ENCODE measurements at places on chromosomes 16 and 17. TPM values are rescaled to one million over a fixed set of nuclear protein-coding genes. Genes with fewer than 3 reads are reported as not detected.

SOST gene
- 12.2 TPM for total RNA-seq

TBC1D3 gene
- total RNA-seq, result not detected

HEATR3 gene
- total RNA-seq, result 25.6 TPM

TMEM100 gene
- total RNA-seq, result 25.9 TPM

IRF8 gene
- total RNA-seq, result 17.5 TPM

KRT20 gene
- total RNA-seq, result 0.23 TPM

ATP2C2 gene
- total RNA-seq, result 2.2 TPM

GNGT2 gene
- total RNA-seq, result 0.41 TPM

SDR42E1 gene
- 8.9 TPM for total RNA-seq

FBXL20 gene
- 20.7 TPM for total RNA-seq

DNASE1L2 gene
- total RNA-seq, result 1.3 TPM

KRTAP9-8 gene
- not detected for total RNA-seq

TBC1D3I gene
- 1.5 TPM for total RNA-seq

HAGH gene
- 73.6 TPM for total RNA-seq

TERB1 gene
- not detected for total RNA-seq

PRSS33 gene
- 1.2 TPM for total RNA-seq

ANKRD40CL gene
- not detected for total RNA-seq

HEXD gene
- 40.5 TPM for total RNA-seq

C16orf46 gene
- total RNA-seq, result 2.8 TPM

TNFRSF13B gene
- total RNA-seq, result not detected

NPIPB4 gene
- total RNA-seq, result 103 TPM

CCL8 gene
- total RNA-seq, result 0.64 TPM

TBC1D26 gene
- 0.99 TPM for total RNA-seq

HEATR9 gene
- not detected for total RNA-seq

EFCAB13 gene
- 7.4 TPM for total RNA-seq

NPIPB2 gene
- 11.8 TPM for total RNA-seq

GLIS2 gene
- 23.4 TPM for total RNA-seq

CHAD gene
- 0.12 TPM for total RNA-seq

NME1 gene
- 35.3 TPM for total RNA-seq

CTF1 gene
- total RNA-seq, result 4.8 TPM

ATAD5 gene
- total RNA-seq, result 4.1 TPM

RNF222 gene
- total RNA-seq, result not detected

WFIKKN1 gene
- total RNA-seq, result 1.8 TPM

CDH3 gene
- total RNA-seq, result 46.4 TPM

CBX1 gene
- total RNA-seq, result 63.2 TPM

DLX3 gene
- 0.41 TPM for total RNA-seq

GPT2 gene
- total RNA-seq, result 29.4 TPM

GAST gene
- not detected for total RNA-seq

CASKIN2 gene
- 31.7 TPM for total RNA-seq

OR4D1 gene
- not detected for total RNA-seq

P2RX1 gene
- total RNA-seq, result 4.3 TPM

OR2C1 gene
- total RNA-seq, result 1.3 TPM

TAC4 gene
- total RNA-seq, result not detected

Data from metanephros (tissue), 2 donors.